ENCODE measurements at places on chromosomes 6 and 20.

DNA sequence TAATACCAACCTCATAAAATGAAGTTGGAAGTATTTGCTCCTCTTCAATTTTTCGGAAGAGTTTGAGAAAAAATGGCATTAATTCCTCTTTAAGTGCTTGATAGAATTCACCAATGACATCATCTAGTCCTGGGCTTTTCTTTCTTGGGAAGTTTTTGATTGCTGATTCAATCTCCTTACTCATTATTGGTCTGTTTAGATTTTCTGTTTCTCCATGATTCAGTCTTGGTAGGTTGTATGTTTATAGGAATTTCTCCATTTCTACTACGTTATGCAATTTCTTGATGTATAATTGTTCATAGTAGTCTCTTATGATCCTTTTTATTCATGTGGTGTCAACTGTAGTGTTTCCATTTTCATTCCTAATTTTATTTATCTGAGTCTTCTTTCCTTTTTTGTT lies 176.9 kb upstream of the PRND start:
- peak; percentile 42 for DNase-seq

DNA sequence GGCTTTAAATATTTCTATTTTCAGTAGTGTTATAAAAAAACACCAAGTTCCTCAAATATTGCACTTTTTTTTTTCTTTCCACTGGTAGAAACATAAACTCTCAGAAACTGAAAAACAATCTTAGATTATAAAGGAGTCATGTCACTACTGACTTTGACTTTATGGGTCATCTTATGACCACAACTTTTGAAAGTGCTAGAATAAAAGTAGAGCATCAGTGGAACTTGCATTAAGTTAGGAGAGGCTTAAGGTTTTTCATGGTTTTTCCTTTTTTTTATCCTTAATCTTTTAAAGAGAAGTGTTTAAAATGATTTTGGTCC lies 56.6 kb upstream of the SUPT3H start:
- no peak for DNase-seq

GRCh38 chr6:146781836-146782235 lies 183.1 kb downstream of the ADGB start:
- DNase-seq = peak; percentile 8

DNA sequence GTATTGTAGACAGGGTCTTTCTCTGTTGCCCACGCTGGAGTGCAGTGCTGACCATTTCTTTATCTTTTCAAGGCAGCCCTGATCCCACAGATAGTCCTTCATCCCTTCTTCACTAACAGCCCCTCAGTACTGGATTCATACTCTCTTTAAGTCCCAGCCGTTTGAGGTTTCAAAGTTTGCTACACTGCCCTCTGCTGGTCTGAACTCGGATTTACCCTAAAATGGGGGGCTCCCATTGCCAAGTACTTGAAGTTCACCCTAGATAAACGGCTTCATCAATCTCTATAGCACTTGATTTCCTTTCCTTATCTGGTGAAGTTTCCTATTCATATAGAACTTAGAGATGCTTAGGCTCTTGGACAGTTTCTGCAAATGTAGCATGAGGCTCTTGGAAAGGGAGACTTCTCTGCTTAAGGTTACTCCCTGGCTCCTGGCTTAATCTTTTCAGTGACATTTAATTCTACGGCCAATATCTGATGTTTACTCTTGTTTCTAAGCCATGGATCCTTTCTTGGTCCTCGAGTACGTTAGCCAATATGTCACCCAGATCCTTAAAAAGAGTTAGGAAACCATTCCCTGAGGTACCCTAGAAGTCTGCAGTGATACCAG lies 21.4 kb upstream of the PREP start:
- DNase-seq = no peak

GRCh38 chr6:140671926-140672325 lies 1297.5 kb upstream of the CITED2 start:
- DNase-seq = no peak

DNA sequence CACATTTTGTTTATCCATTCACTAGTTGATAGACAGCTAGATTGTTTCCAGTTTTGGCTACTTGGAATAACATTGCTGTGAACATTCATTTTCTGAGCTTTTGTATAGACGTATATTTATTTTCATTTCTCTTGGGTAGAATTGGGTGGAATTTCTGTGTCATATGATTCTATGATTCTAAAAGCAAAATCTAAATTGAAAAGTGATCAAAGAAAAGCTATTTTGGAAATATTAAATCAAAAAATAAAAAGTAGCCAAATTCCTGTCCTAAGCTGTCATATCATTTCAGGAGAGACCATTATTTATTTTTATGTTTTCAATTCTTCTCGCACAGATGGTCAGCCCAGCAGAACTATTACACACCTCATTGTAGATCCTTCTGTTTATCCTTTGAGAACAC lies 229.2 kb downstream of the COL12A1 start:
- no peak for DNase-seq

DNA sequence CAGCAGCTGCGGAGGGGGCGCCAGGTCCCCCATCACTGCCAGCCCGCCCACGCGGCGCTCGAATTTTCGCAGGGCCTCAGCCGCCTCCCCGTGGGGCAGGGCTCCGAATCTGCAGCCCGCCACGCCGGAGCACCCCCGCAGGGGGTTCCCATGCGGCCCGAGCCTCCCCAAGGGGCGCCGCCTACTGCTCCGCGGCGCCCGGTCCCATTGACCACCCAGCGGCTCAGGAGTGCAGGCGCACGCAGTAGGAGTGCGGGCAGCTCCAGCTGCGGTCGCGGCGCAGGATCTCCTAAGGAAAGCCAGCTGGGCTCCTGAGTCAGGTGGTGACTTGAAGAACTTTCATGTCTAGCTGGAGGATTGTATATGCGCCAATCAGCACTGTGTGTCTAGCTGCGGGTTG lies 155.3 kb upstream of the RREB1 start:
- no peak for DNase-seq

GRCh38 chr6:32327103-32327502 lies 44.6 kb downstream of the TSBP1 start:
- DNase-seq = no peak

- no peak for DNase-seq
Measured at GRCh38 chr20:33653900-33654596, 8.1 kb upstream of the C20orf144 start.

DNA sequence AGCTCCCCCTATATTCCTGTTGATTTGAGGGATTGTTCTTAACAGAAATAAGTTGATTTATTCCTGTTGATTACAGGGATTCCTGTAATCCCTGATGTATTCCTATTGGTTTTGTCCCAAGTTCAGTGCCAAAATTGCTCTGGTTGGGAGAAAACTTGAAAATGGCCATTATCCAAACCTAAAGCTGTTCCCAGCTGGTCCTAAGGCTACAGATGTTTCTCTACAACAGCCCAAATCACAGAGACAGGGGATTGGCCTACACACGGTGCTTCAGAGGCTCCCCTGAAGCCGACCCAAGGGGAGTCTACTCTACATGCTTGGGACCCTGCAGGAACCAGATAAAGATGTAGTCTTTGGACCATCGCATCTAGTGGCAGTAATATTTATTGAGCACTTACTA lies 99.0 kb upstream of the AKAP12 start:
- no peak for DNase-seq

DNA sequence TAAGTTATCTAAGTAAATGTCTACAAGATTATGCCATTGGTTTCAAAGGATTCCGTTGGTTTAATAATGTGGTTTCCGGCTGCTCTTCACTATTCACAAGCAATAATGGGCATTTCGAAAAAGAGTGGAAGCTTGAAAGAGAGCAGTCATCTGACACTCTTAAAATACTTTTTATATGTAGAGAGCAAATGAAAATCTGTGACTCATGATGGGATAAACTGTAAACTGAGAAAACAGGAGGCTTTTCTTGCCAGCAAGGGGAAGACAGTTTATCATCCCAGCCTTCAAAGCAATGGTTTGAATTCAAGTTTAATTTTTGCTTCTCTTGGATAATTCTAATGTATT lies 145.7 kb downstream of the KHDC1L start:
- peak; percentile 53 for DNase-seq

- no peak for DNase-seq
Measured at GRCh38 chr6:2007165-2007564, 238.2 kb downstream of the GMDS start.

GRCh38 chr20:40781327-40782042 lies 92.4 kb upstream of the MAFB start:
- DNase-seq = no peak

- peak; percentile 8 for DNase-seq
Measured at GRCh38 chr6:49553384-49553783, 2.9 kb downstream of the C6orf141 start.

GRCh38 chr6:158584236-158584651 lies 24.4 kb downstream of the TMEM181 start:
- DNase-seq = no peak

GRCh38 chr6:132780770-132781371 lies 17.6 kb downstream of the SLC18B1 start:
- DNase-seq = no peak
